ENCODE measurements at places on chromosomes 5 and 9. TPM values are rescaled to one million over a fixed set of nuclear protein-coding genes. Genes with fewer than 3 reads are reported as not detected.

SYK gene
- 10.2 TPM for total RNA-seq

PCDHGA3 gene
- total RNA-seq, result 1.6 TPM

IL7R gene
- total RNA-seq, result 2.0 TPM

ESM1 gene
- 4.6 TPM for total RNA-seq

OBP2B gene
- total RNA-seq, result 0.30 TPM

NOL6 gene
- total RNA-seq, result 21.2 TPM

SLC23A1 gene
- total RNA-seq, result 0.30 TPM

FAM221B gene
- total RNA-seq, result not detected

PTGES gene
- total RNA-seq, result 9.1 TPM

CD74 gene
- 194 TPM for total RNA-seq

PLPP7 gene
- 4.6 TPM for total RNA-seq

WNK2 gene
- total RNA-seq, result 11.2 TPM

OTP gene
- not detected for total RNA-seq

CHSY3 gene
- total RNA-seq, result 9.6 TPM

TXNDC8 gene
- total RNA-seq, result not detected

INIP gene
- 14.4 TPM for total RNA-seq

Measured in skin of body (tissue), 3 donors.